ENCODE measurements at places on chromosomes 2 and 18. TPM values are rescaled to one million over a fixed set of nuclear protein-coding genes. Genes with fewer than 3 reads are reported as not detected.

Gene ONECUT2
- 0.02 TPM for total RNA-seq

- DNase-seq = no peak
Observed at GRCh38 chr18:54267701-54268100, 1.6 kb upstream of the POLI start.

DNA sequence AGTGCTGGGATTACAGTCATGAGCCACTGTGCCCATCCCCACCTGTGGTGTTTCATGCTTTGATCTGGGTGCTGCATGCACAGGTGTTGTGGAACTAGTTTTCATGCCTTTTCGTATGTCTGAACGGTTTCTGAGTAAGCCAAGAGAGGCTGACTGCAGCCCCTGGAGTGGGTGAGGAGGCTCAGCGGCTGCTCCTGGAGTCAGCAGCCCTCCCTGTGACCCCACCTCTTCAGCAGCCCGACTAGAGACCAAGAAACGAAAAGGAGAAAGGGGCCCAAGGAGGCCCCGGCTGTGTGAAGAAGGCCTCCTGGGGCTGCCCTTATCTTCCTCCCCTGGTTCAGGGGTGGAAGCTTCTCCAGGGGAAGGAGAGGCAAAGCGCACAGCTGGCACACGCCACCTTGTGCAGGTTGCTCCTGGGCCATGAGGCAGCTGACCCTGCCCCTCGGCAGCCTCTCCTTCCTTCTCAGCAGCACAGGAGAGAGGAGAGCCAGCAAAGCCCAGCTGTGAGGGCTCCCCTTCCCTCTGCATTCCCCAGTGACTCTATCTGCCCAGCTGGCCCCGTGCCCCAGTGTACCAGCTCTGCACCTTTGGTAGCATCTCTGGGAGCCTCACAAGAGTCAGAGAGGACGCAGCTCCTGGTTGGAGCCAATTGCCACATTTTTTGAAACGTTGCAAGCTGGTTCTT, 182.5 kb upstream of the HS6ST1 start:
- DNase-seq = no peak

DNA sequence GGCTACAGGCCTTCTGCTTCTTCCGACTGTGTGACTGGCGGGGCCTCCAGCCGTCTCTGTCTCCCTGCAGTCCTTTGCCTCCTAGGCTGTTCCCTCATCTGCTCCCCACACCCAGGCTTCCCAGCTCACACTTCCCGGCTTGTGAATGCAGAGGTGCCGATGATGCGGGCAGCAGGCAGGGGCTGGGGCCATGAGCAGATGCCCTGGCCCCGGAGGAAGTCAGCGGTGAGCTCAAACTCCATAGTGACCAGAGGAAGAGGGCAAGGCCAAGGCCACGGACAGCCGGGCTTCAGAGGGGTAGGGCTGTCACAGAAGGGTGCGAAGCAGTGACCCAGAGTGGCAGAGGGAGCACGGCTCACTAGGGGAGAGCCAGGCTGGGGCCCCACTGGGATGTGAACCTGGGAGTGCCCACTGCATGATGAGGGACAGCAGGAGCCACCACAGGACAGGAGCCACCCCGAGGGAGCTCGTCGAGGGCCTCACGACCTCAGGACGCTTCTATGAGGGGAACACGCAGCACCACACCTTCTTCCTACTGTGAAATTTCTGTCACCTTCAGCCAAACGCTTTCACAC, 515.9 kb downstream of the EIPR1 start:
- DNase-seq = no peak

Measured in activated naive CD4-positive, alpha-beta T cell treated with anti-CD3 and anti-CD28 coated beads, Interleukin-2, amount 50 U/mL, for 72 hours (primary cell).